ENCODE measurements at places on chromosomes 13 and 19. TPM values are rescaled to one million over a fixed set of nuclear protein-coding genes. Genes with fewer than 3 reads are reported as not detected.
A peak's percentile ranks its signal among the peaks of the same experiment; 100 is the strongest.

The MEF2B gene
- 1.1 TPM for polyA plus RNA-seq

The KLF16 gene
- polyA plus RNA-seq, result 0.63 TPM

The FBXO17 gene
- 26.7 TPM for polyA plus RNA-seq

The TBC1D4 gene
- polyA plus RNA-seq, result 29.7 TPM

The CGB2 gene
- polyA plus RNA-seq, result not detected

The NLRP4 gene
- polyA plus RNA-seq, result 0.37 TPM

DNA sequence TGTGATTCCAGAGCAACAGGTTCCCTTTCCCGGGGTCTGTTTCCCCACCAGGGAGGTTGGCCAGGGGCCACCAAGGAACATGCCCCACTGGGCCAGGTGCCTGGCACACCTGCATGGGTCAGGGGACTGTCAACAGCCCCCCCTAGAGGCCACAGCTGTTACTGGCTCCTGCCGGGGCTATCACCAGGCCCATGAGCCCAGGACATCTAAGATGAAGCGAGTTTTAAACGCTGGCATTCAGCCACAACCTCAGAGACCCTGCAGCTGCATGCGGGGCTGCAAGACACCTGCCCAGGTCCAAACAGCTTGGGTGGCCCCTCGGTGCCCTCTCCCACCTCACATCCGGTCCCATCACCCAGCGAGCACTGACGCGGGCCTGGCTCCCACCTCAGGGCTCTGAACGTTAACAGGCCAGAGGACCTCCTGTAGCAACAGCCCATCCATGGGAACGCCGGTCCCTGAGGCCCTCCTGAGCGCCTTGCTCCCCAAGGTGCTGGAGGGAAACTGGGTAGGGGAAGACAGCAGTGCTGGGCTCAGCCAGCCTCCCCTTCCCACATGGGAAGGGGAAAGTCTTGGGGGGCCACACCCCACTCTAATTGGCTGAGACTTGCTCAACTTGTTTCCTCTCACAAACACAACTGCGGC is 12.0 kb downstream of the KHSRP start:
- peak; percentile 60 for DNase-seq

DNA sequence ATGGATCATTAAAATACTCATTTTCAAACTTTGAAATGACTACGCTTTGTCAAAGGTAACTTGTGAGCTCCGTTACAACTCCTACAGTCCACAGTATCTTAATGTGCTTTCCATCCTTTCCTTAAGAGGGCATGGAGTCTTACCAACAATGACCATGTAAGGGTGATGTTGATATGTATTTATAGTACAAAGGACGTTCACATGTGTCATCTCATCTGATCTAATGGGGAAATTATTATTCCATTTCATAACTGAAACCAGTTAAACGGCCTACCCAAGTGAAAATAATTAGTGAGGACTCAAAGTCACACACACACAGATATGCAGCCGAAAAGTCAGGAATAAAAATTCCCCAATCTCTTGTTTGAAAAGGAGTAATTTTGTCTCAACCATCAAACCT is 9.6 kb downstream of the USP12 start:
- DNase-seq, result no peak

DNA sequence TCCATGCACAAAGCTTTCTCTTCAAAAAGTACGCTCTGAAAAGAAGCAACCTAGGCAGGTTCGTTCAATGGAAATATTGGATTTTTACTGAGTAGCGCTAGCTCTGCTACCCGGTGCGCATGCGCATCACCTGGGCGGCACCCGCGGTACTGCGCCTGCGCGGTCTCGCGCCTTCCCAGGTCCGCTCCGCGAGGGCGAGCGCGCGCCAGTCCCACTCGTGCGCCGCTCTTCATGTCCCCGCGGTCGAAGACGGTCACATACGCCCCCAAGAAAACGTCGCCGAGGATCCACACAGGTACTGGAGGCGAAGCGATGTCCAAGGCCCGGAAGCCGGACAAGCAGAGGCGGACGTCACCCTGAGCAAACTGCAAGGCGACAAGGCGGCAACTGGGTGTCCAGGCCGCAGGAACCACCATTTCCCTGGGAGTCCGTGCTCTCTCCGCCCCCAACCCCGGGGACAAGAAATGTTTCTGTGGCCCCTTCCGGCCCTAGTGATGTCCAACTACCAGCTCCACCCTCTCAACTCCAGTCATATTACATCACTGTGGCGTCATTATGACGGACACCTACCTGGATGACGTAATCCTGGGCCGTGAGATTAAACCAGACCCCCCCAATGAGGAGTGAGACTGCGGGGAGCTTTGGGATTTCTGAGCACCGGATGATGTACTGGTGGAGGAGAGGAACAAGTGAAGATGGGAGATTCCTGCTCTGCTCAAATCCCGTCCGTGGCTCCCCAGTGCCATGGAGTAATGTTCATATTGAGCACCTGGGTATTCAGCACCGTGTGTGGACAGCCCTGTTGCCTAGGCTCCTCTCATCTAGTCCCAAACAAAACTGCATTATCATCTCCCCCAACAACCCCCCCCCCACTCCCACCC is 4.8 kb upstream of the KCNC3 start:
- DNase-seq, result peak; percentile 72

- DNase-seq, result no peak
Measured at GRCh38 chr19:31145007-31145406, 204.2 kb downstream of the TSHZ3 start.

DNA sequence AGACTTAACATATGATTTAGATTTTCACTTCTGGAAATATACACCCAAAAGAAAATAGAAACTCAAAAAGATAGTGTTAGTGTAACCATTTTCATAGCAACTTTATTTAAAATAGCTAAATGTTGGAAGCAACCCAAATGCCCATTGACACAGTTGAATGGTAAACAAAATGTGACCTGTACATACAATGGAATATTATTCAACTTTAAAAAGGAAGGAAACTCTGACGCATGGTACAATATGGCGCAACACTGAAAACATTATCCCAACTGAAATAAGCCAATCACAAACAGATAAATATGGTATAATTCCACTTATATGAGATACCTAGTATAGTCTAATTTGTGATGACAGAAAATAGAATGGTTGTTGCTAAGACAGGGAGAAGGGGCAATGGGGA is 1456.1 kb upstream of the MIR17HG start:
- no peak for DNase-seq

- no peak for DNase-seq
Measured at GRCh38 chr13:49998714-49999624, 2.1 kb downstream of the TRIM13 start.

DNA sequence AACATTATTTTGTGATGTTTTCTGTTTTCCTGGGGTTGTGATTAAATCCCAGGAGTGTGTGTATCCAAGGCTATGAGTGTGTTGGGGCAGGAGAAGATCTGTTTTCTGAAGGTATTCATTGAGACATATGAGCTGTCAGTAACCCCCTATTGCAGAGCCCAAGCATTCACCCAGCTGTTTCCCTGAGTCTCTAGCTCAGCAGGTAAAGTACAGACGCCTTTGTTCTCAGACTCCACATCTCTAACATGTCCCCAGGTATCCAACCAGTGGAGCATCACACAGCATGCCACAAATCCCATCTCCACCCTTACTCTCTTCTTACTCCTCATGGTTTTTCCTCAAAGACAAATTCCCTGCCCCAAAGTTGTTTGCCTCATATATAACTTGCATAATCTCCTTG is 213.6 kb downstream of the PCDH20 start:
- DNase-seq, result no peak
